ENCODE measurements at places on chromosomes 5 and 9.

GRCh38 chr5:129747572-129748407, at the start of gene MINAR2:
Gene MINAR2, plus strand, starts transcription at chr5:129748094. Its CDS starts 97 bp downstream, at chr5:129748191.
- DNase-seq: no peak

DNA sequence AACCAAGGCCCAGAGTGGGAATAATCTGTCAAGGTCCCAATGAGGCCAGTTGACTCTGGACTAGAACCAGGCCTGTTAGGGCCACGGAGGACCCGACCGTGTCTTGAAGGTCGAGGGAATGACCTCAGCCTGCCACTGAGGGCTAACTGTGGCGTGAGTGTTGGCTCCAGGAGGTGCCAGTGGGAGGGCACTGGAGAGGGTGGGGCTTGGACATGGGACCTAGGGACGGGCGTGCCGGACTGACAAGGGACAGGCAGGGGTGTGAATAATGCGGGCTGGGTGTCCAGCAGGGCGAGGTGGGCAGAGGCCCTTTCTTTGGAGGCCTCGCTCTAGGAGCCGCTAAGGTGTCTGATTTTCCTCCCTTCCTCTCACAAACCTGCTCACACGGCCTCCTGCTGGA, 7.5 kb downstream of the ADAMTSL2 start:
- no peak for DNase-seq

GRCh38 chr5:24623031-24623430, 21.7 kb downstream of the CDH10 start:
- DNase-seq: no peak

GRCh38 chr9:116002181-116002580, 151.4 kb upstream of the PAPPA start:
- no peak for DNase-seq

DNA sequence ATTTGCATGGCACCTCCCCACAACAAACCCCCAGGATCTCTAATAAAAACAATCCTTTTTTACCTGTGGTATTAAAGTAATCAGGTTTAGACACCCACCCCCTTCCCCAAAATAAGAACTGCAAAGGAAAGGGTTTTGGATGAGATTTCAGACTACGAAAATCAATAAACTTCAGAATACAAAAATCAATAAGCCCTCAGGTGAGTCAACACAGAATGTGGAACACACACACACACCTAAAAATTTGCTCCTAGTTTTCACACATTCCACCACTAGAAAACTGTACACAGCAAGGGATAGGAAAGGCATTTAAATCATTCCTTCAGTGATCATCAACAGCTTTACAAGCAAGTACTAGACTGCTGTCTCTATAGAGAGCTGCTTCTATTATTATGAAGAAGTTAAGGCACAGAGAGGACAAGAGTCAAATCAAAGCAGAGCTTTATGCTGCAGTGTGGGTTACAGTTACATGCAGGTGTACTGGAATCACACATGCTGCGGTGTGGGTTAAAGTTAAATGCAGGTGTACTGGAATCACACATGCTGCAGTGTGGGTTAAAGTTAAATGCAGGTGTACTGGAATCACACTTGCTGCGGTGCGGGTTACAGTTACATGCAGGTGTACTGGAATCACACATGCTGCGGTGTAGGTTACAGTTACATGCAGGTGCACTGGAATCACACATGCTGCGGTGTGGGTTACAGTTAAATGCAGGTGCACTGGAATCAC, 36.3 kb downstream of the PFDN1 start:
- no peak for DNase-seq

- DNase-seq: no peak
These were observed 7.0 kb downstream of the PDCL start for GRCh38 chr9:122821278-122821943.

DNA sequence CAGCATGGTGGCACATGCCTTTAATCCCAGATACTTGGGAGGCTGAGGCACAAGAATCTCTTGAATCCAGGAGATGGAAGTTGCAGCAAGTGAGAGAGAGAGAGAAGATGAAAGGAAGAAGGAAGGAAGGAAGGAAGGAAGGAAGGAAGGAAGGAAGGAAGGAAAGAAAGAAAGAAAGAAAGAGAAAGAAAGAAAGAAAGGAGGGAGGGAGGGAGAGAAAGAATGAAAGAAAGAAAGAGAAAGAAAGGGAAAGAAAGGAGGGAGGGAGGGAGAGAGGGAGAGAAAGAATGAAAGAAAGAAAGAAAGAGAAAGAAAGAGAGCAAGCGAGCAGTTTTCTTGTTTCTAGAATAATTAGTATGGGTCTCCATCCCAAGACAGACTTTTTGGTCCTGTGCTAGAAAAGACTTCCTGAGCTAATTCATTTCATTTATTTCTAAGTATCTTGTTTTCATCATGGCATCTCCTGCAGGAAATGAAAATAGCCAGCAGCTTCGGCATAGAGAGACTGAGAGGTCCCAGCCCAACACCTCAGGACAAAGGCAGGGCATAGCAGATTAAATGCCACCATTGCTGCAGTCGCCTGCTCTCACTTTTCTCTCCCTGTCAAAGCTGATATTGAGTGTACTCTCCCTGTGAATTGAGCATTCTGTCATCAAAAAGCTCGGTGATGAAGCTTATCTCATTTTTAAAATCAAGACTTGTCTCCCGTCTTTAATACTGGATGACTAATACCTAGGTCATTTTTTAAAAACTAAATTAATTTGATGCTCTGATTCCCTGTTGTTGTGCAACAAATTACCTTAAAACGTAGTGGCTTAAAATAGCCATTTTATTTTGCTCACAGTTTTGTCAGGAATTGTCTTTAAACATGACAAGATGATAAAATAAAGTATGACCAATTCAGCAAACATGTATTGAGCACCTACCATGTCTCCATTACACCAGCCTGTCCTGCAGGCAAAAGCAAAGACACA, 91.8 kb upstream of the ADRA1B start:
- DNase-seq: no peak

GRCh38 chr9:5575000-5575399, 53.9 kb upstream of the RIC1 start:
- no peak for DNase-seq

DNA sequence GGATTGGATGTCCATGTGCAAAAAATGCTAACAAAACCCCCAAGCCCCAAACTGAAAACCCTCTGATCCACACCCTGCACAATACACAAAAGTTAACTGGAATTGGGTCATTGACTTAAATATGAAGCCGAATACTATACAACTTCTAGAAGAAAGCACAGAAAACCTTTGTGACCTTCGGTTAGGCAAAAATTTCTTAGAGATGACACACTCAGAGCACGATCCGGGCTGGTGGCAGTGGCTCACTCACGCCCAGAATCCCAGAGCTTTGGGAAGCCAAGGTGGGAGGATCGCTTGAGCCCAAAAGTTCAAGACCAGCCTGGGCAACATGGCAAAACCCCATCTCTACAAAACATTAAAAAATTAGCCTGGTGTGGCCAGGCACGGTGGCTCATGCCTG, 1.8 kb upstream of the DIPK1B start:
- DNase-seq: no peak

DNA sequence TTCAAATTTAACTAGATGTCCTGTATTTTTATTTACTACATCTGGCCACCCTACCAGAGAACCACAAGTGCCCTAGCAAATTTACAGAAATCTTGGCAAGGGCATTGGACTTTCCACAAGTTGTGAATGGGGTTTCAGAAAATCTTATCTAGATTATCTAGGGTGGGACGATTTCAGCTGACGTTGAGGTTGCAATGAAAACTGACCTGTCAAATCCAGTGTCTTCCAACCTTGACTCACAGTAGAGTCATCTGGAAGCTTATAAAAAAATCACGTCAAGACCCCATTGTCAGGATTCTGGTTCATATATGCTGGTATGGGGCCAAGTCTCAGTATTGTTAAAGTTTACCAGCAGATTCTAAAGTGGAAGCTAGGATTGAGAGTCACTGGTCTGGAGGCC, 109.6 kb upstream of the ACTBL2 start:
- DNase-seq: no peak

DNA sequence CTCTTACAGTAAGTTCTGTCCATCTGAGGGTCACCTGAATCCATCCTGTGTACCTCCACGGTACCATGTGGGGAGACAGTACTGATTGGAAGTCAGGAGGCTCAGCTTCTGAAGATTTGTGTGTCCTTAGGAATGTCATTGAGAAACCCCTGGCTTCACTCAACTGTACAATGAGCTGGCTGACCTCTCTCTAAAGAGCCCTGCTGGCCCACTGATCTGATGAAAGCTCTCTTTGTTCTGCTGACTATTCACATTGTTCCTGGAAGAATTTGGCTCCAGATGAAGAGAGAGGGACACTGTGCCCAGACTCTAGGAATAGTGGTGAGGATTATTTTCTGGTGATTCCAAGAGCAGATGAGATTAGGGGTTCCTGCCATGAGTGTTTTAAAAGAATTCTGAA, 141.2 kb downstream of the LURAP1L start:
- DNase-seq: no peak

DNA sequence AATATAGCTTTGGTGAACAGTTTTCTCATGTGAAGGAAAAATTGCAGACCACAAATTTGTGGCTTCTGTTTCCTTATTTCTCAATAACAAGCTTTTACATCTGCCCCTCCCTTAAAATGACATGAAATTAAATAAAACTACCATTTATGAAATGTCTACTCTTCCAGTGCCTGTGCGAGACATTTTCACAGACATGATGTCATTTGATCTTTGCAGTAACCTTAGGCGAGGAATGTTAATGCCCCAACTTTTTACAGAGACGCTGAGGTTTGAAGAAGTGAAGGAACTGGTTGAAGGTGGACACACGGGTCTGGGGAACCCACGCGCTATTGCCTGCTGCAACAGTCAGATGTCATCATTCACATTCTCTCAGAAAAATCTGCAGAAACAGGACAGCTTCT, 61.5 kb downstream of the OSTF1 start:
- no peak for DNase-seq

GRCh38 chr9:129559506-129559881, 61.4 kb downstream of the C9orf50 start:
- DNase-seq: no peak

GRCh38 chr5:116911074-116911473, 336.5 kb upstream of the SEMA6A start:
- no peak for DNase-seq

DNA sequence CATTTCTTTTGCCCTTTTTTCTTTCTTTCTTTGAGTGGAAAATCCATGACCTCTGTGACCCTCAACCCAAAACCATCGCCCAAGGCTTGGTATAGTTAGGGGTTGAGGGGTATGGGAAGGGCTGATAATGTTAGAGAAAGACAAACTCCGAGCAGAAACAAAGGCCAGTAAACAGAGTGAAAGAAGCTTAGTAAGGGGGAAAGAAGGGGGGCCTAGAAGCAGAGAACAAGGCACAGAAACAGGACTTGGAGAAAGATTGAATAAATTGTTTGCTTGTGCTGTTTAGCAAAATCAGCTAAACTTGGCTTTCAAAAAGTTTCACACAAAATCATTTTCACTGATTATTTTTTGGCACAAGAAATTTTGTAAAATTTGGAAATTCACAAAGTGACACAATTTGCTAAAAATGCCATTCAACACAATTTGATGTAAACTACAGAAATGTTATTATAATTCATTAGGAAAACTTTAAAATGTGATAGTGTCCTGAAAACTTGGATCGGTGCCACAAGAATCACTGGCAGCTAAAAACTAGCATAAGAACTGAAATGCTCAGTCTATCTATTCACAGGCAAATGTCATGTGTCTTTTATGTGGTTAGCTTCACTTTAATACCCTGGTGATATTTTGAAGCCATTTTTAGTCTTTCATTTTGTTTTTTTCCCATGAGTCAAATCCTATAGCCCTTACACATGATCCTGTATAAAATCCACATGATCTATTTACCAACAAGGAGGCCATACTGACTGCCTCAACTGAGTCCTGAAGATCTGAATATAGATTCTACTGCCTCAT, 276.4 kb downstream of the NR2F1-AS1 start:
- DNase-seq: no peak

DNA sequence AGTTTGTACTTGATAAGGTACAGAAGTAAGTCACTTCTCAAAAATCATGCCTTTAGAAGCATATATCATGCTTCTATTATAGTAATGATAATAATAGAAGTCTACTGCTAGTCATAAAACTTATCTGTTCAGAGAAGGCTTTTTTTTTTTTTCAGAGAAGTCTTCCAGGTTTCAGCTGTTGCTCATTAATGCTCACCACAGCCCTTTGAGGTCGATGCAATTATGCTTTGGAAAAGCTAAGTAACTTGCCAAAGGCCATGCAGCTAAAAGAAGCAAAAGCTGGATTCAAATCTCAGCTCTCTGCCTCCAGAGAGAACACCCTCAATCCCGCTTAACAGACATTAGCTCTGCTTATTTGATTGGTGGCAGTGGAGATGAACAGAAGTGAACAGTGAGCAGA, 150.8 kb downstream of the DOCK8 start:
- DNase-seq: no peak

DNA sequence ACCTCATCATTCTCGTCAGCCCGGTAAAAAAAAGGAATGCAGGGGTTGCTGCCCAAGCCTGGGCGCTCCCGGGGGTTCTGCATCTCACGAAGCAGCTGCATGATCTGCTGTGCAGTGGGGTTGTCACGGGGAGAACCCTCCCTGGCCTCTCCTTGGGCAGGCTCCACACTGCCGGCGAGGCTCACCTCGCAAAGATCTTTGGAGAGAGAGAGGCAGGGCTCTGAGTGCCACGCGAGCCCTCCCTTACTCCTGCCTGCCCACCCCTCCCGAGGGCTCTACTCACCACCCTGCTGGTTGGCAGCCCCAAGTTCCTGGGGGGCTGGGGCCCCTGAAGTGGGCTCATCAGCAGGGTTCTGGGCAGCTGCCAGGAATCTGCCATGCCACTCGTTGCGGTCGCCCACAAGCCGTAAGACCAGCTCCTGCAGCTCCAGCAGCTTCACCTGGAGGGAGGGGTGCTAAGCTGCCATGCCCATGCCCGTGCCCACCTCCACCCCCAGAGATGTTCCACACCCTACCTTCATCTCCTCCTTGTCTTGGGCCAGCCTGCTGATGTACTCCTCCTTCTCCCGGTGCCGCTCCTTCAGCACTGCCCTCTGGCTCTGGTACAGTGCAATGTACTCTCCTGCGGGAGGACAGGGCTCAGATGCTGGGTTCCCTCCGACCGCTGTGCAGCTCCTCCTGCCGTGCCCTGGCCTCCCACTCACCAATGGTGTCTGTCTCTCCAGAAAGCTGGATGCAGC, 18.6 kb downstream of the GOLGA2 start:
- DNase-seq: no peak

DNA sequence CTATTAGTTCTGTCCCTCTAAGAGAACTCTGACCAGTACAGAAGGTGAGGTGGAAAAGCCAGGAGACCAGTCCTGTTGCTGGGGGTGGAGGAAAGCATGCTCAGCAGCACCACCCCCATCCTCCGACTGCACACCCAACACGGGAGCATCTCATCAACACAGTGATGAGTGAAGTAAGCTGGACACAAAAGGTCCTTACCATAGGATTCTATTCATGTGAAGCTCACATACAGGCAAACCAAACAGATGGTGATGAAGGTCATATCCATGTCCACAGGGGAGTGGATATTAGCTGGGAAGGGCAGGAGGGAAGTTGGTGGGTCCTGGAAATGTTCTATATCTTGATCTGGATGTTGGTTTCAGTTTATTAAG, 14.8 kb upstream of the MARCHF6 start:
- no peak for DNase-seq

GRCh38 chr5:4511996-4512656, 628.0 kb upstream of the ADAMTS16 start:
- DNase-seq: no peak

GRCh38 chr5:179816401-179816795, 4.3 kb upstream of the SQSTM1 start:
- no peak for DNase-seq

- DNase-seq: no peak
These were observed 299.9 kb downstream of the SPOCK1 start for GRCh38 chr5:137199201-137199600.

- no peak for DNase-seq
These were observed 242.9 kb downstream of the EBF1 start for GRCh38 chr5:158856794-158857193.

- no peak for DNase-seq
These were observed 10.5 kb downstream of the RAD23B start for GRCh38 chr9:107293543-107294085.

GRCh38 chr5:45113726-45114125, 305.0 kb downstream of the MRPS30 start:
- no peak for DNase-seq

Measured in hepatic stellate cell (primary cell).